ENCODE measurements at places on chromosomes 4 and X.
A peak's percentile ranks its signal among the peaks of the same experiment; 100 is the strongest.

GRCh38 chrX:147646949-147647723 lies 264.6 kb upstream of the FMR1 start:
- DNase-seq, result no peak

- DNase-seq, result peak; percentile 30
Observed at GRCh38 chr4:121951521-121952110, at the start of gene TRPC3. Gene TRPC3 (minus strand): TSS chr4:121952060. CDS start chr4:121951680, 380 bp downstream.

DNA sequence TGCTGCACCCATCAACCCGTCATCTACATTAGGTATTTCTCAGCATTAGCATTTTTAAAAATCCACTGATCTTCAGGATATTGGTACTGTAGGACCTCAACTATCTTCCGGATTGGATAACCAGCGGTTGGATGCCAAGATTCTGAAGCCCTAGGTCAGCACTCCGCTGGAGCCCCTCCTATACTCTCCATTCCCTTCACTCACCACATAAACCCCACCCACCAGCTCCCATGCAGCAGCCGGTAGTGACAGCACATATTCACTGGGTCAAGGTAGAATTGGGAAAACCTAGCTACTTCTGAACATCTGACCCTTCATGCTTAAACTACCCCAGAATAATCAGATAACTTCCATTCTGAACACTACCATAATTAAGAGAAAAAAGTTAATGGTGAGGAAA lies 134.9 kb downstream of the CORIN start:
- no peak for DNase-seq

- DNase-seq, result no peak
Observed at GRCh38 chr4:187294861-187295260, 571.2 kb upstream of the FAT1 start.

DNA sequence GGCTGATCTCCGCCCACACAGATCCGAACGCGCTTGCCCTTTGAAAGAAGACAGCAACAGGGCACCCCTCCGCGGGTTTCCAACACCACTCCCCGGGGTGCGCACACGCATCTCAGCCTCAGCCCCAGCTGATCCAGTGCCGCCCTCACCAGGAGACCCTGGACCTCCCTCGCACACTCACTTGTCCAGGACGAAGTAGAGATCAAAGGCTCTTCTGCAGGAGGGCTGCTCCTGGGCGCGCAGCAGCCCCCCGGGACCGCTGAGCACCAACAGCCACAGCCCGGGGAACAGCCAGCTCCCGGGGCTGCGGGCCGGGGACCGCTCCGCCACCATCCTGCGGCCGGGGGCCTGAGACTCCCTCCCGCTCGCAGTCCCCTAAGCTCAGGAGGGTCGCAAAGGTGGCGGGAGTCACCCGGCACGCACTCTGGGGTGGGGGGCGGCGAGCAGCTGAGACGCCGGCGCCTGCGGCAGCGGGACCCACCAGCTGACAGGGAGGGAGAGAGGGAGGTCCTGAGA lies 743 bp downstream of the ANTXR2 start:
- no peak for DNase-seq

- no peak for DNase-seq
Observed at GRCh38 chr4:58515226-58515625, 1405.0 kb upstream of the IGFBP7 start.

GRCh38 chr4:52866734-52867133 lies 4.6 kb downstream of the RASL11B start:
- no peak for DNase-seq

DNA sequence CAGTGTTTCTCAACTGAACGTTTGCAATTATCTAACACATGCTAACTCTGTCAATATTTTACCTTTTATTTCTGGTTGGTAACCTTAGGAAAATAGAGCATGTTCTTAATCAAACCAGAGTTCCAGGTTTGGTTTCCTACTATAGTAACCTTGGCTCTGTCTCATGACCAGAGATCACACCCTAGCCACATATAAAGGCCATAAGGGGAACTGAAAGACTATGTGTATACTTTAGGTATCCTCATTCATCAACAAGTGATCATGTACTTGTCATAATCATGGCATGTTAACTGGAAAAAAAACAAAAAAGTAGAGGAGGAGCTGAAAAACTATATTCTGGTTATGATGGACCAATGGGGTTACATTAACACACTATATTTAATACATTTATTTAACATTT lies 302.4 kb downstream of the TEX13A start:
- no peak for DNase-seq

DNA sequence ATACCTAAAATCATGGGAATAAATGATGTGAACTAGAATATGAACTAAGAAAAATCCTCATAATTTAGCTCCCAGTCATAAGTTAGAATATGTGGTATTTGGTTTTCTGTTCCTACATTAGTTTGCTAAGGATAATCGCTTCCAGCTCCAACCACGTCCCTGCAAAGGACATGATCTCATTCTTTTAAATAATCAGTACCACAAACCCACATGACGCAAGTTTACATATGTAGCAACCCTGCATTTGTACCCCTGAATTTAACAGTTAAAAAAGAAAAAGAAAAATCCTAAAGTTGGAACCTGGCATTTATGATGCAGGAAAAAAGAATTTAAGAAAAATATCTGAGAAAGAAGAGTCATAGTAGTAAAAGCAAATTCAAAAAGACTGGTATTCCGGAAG lies 13.3 kb downstream of the UBA6 start:
- no peak for DNase-seq

GRCh38 chr4:149223659-149224058 lies 592.0 kb downstream of the IQCM start:
- no peak for DNase-seq

DNA sequence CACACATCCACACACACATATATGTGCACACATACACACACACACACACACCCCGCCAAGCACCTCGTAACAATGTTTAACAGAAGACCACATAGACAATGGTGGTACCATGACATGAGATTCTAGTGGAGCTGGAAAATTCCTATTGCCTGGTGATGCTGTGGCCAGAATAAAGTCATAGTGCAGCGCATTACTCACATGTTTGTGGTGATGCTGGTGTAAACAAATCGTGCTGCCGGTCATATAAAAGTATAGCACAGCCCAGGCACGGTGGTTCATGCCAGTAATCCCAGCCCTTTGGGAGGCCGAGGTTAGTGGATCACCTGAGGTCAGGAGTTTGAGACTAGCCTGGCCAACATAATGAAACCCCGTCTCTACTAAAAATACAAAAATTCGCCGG lies 275.2 kb downstream of the TRIML1 start:
- no peak for DNase-seq

DNA sequence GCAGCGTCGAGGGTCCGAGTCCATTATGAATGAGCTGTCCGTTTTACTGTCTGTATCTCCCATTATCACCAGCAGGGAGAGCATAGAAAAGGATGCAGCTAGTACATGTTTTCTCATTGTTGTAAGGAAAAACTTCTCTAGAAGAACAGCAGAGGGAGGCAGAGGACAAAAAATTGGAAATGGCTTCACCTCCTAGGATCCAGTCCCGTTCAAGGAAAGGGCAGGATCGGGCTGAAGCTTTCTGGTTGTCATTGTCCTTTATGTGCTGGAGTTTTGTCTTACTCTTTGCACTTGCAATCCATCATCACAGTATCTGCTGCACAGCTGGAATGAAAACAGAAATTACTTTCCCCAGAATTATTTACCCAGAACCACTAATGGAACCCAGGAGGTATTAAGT lies 14.7 kb downstream of the NDP start:
- no peak for DNase-seq

DNA sequence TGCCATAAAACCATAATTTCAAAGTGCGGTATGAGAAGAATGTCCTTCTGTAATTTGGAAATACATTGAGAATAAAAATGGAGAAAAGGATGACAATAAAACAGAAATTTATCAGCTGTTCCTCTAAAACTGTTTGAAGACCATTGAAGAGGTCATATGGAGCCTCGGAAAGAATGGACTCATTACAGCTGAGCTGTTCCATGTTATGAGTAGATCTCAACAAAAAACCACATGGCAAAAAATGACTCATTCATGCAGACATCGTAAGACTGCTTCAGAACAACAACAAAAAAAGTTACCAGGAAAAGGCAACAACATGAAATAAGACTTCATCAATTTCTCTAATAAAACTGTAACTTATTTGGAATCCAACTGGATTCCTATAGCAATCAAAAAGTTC lies 39.7 kb downstream of the AKAP4 start:
- no peak for DNase-seq

DNA sequence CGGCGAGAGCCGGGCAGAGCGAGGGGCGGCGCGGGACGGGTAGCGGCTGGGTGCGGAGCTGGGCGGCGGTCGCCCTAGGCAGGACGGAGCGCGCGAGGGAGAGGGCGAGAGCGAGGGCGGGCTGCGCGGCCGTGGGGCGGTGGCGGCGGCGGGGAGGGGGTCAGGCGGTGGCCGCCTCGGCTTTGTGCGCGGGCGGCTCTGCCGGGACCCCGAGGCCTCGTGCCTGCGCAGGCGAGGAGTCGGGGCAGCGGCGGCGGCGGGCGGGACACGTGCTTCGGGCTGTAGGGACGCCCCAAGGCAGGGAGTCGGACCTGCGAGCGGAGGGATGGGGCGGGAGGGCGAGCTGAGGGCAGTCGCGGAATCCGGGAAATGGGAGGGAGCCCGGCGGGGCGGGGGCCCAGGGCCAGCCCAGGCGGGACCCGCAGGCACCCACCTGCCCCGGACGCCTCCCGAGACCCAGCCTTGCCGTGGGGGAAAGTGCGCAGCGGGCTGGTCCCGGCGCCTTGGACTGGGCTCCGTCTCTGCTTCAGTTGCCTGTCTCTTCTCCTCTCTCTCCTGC lies 465 bp downstream of the BMPR1B start:
- DNase-seq, result peak; percentile 15

- DNase-seq, result no peak
Observed at GRCh38 chr4:20464381-20464780, 212.7 kb downstream of the SLIT2 start.

GRCh38 chr4:151727365-151727764 lies 33.4 kb downstream of the GATB start:
- DNase-seq, result no peak

GRCh38 chr4:156638925-156639605 lies 332.5 kb downstream of the PDGFC start:
- DNase-seq, result no peak

- DNase-seq, result peak; percentile 48
Observed at GRCh38 chrX:152926279-152926678, 28.4 kb downstream of the ZNF185 start.

DNA sequence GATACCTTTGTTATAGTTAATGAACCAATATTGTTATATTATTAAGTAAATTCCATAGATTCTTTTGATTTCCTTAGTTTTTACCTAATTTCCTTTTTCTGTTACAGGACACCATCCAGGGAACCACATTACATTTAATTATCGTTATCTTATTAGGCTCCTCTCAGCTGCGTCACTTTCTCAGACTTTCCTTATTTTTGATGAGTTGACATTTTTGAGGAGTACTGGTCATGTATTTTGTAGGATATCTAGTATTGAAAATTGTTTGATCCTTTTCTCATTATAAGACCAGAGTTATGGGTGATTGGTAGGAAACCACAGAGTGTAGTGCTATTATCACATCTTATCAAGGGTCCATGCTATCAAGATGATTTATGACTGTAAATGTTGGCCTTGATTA lies 319.7 kb downstream of the NKX6-1 start:
- no peak for DNase-seq

DNA sequence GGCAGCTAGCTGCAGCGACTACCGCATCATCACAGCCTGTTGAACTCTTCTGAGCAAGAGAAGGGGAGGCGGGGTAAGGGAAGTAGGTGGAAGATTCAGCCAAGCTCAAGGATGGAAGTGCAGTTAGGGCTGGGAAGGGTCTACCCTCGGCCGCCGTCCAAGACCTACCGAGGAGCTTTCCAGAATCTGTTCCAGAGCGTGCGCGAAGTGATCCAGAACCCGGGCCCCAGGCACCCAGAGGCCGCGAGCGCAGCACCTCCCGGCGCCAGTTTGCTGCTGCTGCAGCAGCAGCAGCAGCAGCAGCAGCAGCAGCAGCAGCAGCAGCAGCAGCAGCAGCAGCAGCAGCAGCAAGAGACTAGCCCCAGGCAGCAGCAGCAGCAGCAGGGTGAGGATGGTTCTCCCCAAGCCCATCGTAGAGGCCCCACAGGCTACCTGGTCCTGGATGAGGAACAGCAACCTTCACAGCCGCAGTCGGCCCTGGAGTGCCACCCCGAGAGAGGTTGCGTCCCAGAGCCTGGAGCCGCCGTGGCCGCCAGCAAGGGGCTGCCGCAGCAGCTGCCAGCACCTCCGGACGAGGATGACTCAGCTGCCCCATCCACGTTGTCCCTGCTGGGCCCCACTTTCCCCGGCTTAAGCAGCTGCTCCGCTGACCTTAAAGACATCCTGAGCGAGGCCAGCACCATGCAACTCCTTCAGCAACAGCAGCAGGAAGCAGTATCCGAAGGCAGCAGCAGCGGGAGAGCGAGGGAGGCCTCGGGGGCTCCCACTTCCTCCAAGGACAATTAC lies 1.4 kb downstream of the AR start:
- no peak for DNase-seq

GRCh38 chrX:82134378-82134777 lies 932.5 kb downstream of the SH3BGRL start:
- DNase-seq, result no peak

DNA sequence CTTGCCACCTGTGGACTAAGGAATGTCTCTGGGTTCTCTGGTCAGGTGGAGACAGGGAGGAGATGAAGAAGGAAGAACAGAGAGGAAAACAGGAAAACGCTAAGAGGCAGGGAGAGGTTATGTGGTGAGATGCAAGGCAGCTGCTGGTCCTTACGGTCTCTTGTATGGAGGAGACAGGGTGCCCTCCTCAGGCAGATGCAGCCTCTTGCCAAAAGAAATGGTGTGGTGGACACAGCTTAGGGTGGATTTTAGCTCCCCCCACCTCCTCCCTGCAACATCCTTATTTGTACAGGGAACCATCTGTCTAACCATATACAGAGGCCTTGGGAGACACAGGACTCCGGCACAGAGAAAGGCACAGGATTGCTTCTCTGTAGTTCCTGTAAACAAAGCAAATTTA lies 9.7 kb downstream of the OCIAD2 start:
- no peak for DNase-seq

DNA sequence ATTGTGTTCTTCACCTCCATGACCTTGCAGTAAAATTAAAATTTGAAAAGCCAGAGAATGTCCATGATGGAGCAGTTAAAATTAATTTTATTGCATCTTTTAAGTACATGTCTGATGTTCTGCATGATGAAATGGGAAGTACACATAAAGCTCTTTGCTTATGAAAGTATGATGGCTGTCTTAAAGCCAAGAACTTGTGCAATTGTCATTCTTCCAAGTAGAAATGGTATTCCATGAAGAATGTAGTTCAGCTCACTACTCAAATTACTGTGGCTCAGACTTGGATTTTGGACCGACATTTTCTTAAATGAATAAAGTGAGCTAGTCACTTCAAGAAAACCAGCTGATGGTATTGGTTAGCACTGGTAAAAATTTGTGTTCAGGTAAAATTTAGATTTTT lies 161.7 kb upstream of the CXCL13 start:
- DNase-seq, result no peak

GRCh38 chr4:78207951-78208350 lies 150.8 kb downstream of the FRAS1 start:
- DNase-seq, result no peak

- no peak for DNase-seq
Observed at GRCh38 chrX:6718766-6719165, 183.8 kb upstream of the VCX3A start.

GRCh38 chr4:36341936-36342335 lies 60.5 kb downstream of the DTHD1 start:
- no peak for DNase-seq

Data from GM12891 (cell line).